Activated naive CD4-positive, alpha-beta T cell (primary cell): ENCODE measurements at places on chromosomes 7 and 10.

DNA sequence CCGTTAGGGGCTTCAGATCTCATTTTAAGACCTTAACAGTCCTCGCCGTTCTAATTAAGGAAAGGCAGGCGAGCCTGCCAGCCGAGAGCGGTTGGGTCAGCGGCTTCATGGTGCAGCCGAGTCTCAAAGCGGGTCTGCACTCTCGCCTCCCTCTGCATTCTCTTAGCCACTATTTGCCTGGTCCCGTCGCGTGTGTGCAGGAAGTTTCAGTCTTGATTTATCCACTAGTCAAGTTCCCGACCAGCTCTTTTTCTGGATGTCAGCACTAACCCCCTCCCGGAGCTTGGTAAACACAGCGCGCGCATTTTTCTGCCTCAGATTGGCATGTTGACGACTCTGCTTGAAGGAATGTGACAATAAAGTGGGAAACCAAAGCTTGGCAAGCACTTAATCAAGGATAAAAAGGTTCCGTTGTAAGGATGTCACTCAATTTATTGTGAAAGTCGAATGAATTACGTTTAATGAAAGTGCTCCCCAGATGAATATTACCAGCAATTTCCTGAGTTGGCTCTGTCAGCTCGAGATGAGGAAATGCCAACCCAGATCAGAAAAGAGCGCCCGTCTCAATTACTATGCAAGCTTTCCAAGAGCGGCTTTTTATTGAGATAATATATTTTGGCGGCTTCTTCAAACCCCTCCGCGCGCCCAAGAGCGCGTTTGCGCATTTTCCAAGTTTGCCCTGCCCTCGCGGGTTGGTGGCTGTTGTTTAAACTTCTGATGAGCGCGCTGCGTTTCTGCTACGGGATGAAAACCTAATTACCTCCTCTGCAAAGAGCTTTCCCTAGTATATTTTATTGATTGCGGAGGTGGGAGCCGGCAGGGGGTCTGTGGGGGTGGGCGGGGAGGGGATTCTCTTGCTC, 7.9 kb downstream of the NXPH1 start:
- no peak for DNase-seq

GRCh38 chr7:138848056-138848980, 50.3 kb upstream of the ATP6V0A4 start:
- DNase-seq = no peak

DNA sequence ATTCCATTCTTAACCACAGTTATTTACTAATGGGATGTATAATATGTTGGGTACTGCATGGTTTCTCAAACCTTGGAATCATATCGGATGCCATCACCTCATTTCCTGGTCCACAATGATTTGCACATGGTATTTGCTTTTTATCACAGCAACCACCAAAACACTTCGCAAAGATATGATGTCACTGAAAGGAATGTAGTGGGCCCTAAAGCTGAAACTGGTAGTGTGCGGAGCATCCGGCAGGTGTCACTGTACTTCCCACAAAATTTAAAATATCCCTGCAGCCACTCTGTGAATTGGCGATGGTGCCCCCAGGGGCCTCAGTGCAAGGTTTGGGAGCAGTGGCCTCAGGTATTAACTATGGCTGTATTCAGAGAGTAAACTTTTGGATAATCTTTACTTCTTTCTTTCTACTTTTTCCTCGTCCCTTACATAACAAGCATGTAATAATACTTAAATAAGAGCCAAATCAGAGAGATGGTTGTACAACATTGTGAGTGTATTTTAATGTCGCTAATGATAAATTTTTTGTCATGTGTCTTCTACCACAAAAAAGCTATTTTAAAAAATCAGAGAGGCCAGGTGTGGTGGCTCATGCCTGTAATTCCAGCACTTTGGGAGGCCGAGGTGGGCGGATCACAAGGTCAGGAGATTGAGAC, 66.2 kb downstream of the FAM241B start:
- no peak for DNase-seq

DNA sequence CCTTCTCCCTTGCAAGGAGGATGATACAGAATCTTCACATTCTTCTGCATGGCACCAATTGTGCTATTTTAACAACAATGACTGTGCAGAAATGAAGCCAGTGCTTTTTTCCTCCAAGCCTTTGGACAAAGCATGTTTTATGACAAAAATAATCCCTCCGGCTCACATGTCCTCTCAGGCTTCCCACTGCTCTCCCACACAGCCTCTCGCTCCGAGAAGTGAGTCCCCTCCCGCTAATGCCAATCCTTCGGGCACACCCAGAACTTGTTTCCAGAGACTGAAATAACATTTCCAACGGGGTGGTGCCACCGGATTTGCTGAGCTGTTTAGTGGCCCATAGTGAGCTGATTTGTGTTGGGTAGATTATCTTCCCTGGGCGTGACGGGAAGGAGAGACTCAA, 35.8 kb downstream of the RBM17 start:
- no peak for DNase-seq

DNA sequence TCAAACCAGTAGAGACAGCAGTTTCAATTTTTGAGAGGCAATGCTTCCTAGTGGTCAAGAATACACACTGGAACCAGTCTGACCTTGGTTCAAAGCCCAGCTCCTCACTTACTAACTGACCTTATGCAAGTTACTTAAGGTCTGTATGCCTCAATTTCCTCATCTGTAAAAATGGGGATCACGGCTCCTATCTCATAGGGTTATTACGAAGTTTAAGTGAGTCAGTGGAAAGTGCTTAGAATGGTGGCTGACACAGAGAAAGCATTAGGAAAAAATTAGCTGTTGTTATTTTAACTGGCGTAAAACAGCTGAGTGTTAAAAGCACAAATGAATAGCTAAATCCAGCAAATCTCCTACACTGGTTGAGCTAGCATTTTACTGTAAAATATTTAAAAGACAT, 162.4 kb upstream of the LAMB4 start:
- no peak for DNase-seq

DNA sequence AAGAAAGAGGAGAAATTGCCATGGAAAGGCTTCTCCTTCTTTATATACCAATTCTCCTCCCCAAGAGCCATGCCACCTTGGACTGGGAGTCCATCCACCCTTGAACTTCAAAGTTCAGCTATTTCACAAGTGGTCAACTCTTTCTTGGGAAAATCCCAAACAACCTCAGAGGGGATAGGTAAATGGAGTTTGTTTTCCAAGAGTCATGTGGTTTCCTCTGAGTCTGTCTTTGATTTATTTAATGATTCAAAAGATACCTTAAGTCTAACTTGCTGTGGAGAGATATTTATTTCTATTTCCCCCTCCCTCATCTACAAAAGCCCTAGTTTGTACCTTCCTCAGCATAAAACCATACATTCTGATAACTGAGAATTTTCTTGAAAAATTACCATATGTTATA, 758.6 kb upstream of the IGFBP3 start:
- DNase-seq = no peak

GRCh38 chr7:73520673-73521635, 1.1 kb downstream of the BAZ1B start:
- DNase-seq = no peak

- DNase-seq = no peak
These were observed 106.2 kb upstream of the GPR141 start for GRCh38 chr7:37577412-37577811.
